ENCODE measurements at places on chromosomes 6 and 20. TPM values are rescaled to one million over a fixed set of nuclear protein-coding genes. Genes with fewer than 3 reads are reported as not detected.

- no peaks in the 10 kb centered on the region for H3K27me3 ChIP-seq
- H3K36me3 ChIP-seq: no peaks in the 10 kb centered on the region
- H3K4me1 ChIP-seq: no peaks in the 10 kb centered on the region
- H3K27ac ChIP-seq: no peak overlapping the region
These were observed 59.2 kb upstream of the HBS1L start for GRCh38 chr6:135113860-135114259.

Gene SCRT2
- not detected for total RNA-seq

DNA sequence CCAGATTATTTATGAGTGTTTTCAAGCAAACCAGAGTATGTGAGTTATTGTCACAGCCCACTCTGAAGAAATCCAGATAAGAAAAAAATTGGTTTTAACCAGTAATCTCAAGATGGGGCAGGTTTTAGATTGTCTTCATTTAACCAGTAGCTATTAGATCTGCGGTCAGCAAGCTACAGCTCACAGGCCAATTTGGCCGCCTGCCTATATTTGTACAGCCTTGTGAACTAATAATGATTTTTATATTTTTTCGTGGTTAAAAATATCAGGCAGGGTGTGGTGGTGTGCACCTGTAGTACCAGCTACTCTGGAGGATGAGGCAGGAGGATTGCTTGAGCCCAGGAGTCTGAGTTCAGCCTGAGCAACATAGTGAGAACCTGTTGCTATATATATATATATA lies 5.0 kb downstream of the FAM209B start:
- no peak for DNase-seq
- H3K27me3 ChIP-seq: no peaks in the 10 kb centered on the region
- no peak overlapping the region for H3K27ac ChIP-seq
- H3K4me1 ChIP-seq: no peaks in the 10 kb centered on the region
- no peaks in the 10 kb centered on the region for H3K36me3 ChIP-seq

GRCh38 chr6:145633981-145634627 lies 101.2 kb downstream of the EPM2A start:
- H3K27me3 ChIP-seq: no peaks in the 10 kb centered on the region
- H3K27ac ChIP-seq: no peak overlapping the region
- DNase-seq: peak; percentile 92
- no peak overlapping the region for H3K4me3 ChIP-seq
- no peaks in the 10 kb centered on the region for H3K4me1 ChIP-seq
- no peaks in the 10 kb centered on the region for H3K36me3 ChIP-seq

DNA sequence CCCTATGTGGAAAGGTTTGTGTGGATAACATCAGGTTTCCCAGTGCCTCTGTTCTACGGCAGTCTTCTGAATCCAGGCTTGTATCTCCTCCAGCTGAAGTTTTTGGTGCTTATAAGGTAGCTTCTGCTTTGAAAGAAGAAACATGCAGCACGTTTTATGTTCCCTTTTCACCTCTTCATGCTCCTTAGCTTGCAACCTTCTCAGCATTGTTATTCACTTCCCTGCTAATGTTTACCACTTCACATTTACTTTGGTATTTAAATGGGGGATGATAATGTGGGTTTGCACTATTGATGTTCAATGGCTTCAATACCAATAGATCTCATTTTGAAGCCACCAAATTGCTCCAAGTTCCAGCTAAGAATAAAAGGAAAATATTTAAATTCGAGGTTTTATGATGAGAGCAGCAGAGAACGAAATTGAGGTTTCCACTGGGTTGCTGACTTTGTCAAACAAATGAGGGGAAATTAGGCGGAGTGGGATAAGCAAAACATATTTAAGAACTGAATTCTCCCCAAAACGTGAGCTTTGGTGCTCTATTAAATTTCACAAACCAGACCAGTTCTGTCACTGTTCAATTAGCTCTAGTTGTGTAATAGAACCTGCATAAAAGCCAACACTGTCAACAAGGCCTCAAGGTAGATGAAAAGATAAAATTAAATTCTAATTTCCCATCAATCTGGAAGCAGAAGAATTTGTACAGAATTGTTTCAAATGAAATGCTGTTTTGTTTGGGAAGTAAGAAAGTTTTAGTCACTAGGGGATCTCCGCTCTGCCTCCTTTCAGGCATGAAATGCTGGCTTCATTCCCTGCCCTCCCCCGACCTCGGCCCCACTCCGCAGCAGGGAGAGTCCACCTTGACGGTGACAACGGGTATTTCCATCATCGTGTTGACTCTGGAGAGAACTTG lies 1.4 kb downstream of the IL22RA2 start:
- H3K27ac ChIP-seq: no peak overlapping the region
- H3K27me3 ChIP-seq: no peaks in the 10 kb centered on the region
- no peaks in the 10 kb centered on the region for H3K36me3 ChIP-seq

Gene POM121L2
- total RNA-seq: not detected

DNA sequence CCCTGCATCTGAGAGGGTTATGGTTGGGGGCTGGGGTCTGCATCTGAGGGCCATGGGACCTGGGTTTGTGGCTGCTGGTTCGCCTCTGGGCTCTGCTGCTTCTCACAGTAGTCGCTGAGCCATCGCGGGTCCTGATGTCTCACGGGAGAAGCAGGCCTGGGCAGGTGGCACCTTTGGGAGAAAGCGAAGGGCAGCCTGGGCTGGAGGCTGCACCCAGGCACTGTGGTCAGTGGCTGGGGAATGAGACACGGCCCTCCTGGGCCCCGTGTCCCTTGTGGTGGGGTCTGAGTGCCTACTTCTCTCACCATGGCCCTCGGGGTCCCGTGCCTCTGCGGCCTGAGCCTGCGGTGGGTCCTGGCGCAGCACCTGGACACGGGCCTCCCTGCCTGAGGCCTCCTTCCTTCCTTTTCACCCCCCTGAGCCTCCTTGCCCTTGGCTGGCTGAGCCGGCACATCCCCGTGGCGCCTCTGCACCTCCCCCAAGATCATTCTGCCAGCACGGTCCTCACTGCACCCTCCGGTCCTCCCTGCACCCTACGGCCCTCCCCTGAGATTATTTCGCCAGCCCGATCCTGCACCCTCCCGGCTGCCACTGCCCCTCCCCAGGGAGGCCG lies 206.0 kb downstream of the ERMARD start:
- H3K27me3 ChIP-seq: no peaks in the 10 kb centered on the region
- H3K4me1 ChIP-seq: peaks cover 24% of the 10 kb centered on the region
- H3K4me3 ChIP-seq: no peak overlapping the region
- DNase-seq: peak; percentile 23

- H3K36me3 ChIP-seq: no peaks in the 10 kb centered on the region
- no peak overlapping the region for H3K4me3 ChIP-seq
- no peaks in the 10 kb centered on the region for H3K27me3 ChIP-seq
- no peak overlapping the region for H3K27ac ChIP-seq
These were observed 650.5 kb downstream of the UTRN start for GRCh38 chr6:144935661-144936060.

GRCh38 chr6:54601600-54602300 lies 244.8 kb upstream of the FAM83B start:
- H3K36me3 ChIP-seq: no peaks in the 10 kb centered on the region
- H3K4me3 ChIP-seq: no peak overlapping the region
- no peaks in the 10 kb centered on the region for H3K27me3 ChIP-seq

Measured in stomach (tissue), 19 donors.